ENCODE measurements at places on chromosomes 2 and 18. TPM values are rescaled to one million over a fixed set of nuclear protein-coding genes. Genes with fewer than 3 reads are reported as not detected.
A peak's percentile ranks its signal among the peaks of the same experiment; 100 is the strongest.

DNA sequence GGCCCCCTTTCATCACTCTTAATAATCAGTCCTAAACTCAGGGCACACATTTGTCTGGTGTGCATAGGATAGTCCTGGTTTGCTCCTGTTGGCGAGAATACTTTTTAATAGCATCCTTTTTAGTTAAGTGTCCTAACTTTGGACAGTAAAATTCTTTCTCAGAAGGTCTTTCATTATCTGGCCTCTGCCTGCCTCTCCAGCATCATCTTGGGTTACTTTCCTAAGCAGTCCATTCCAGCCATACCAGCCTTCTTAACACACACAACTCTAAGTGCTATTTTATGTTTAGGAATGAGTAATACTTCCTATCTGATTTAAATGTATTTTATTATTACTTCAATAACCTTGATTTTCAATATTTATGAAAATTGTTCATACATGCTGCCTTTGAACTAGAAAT lies 151.0 kb downstream of the ACOXL start:
- H3K27ac ChIP-seq = no peak overlapping the region
- DNase-seq = no peak
- H3K36me3 ChIP-seq = no peaks in the 10 kb centered on the region
- H3K4me1 ChIP-seq = no peaks in the 10 kb centered on the region
- no peak overlapping the region for H3K4me3 ChIP-seq

- DNase-seq = no peak
- H3K4me3 ChIP-seq = no peak overlapping the region
- H3K27me3 ChIP-seq = peaks cover 6% of the 10 kb centered on the region
Observed at GRCh38 chr2:176514805-176515500, 245.7 kb downstream of the MTX2 start.

DNA sequence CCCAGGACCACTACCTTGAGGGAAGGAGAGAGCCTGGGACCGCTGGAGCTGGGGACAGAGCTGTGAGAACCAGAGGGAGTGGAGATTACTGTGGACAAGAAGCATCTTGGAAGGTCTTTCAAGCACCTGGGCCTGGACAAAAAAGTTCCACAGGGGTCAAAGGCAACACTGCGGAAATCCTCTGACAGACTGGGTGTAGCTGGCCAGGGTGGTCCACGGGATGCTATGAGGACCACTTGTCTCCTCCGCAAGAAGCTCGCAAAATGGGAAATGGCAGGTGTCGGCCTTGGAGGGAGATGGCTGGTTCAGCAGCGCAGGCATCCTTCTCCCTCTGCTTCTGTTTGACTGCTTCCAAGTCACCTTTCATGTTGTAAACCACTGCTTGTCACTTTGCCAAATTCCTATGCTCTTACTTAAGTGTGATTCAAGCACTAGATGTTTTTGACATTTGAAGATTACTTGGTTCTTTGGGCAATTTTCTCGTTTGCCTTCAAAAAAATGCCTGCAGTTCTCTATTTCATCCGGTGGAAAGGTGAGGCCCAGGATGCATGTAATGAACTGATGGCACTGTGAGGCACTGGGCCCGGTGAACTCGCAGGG lies 27.7 kb downstream of the KLHL29 start:
- H3K4me3 ChIP-seq = no peak overlapping the region
- no peaks in the 10 kb centered on the region for H3K27me3 ChIP-seq
- peaks cover 1% of the 10 kb centered on the region for H3K36me3 ChIP-seq
- H3K27ac ChIP-seq = no peak overlapping the region

DNA sequence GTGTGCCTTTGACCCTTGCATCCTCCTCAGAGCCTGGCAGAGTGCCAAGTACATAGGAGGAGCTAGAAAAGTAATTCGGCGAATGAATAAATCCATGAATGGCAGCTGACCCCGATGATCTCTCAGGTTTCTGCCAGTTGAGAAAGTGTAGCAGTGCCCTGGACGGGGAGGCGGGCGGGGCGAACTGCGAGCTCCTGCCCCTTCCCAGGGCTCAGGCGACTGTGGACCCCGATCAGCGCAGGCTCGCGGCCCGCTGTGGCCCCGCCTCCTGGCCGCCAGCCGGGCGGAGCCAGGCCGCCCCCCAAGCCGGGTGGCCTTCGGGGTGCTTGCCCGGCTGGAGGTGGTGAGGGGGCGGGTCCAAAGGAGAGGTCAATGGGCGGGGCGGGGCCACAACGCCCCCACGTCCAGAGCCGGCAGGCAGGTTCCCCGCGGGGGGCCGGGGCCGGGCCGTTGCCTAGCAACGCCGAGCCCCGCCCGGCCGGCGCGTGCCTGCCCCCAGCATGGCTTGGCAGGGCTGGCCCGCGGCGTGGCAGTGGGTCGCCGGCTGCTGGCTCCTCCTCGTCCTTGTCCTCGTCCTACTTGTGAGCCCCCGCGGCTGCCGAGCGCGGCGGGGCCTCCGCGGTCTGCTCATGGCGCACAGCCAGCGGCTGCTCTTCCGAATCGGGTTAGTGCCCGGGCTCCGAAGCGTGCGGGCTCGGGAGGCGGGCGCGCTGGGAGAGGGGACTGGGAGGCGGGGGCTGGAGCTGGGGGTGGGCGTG lies 30.6 kb upstream of the TMBIM1 start:
- peaks cover 74% of the 10 kb centered on the region for H3K4me1 ChIP-seq
- H3K4me3 ChIP-seq = peak overlapping the region; percentile 91

GRCh38 chr2:132747046-132747445 lies 77.0 kb upstream of the LYPD1 start:
- H3K36me3 ChIP-seq = no peaks in the 10 kb centered on the region
- H3K27me3 ChIP-seq = no peaks in the 10 kb centered on the region
- H3K27ac ChIP-seq = no peak overlapping the region
- no peak for DNase-seq
- H3K4me3 ChIP-seq = no peak overlapping the region

G6PC2 gene
- not detected for total RNA-seq

RIT2 gene
- not detected for total RNA-seq

DNA sequence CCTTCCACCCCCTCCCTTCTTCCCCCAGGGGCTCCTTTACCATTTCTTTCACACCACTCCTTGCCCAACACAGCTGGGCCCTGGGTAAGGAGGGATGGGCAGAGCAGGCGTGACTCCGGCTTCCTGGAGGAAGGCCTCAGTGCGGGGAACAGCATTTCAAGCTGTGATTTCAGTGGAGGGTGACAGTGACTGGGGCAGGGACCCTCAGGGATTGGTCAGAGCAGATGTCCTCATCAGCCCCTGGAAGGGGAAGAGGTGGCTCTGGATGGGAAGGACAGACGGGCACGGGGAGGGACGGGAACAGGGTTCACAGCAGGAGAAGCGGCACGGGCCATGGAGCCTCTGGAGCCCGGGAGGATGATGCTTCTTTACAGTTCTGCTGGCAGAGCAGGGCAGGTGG lies 130.8 kb upstream of the TWIST2 start:
- DNase-seq = no peak
- H3K4me1 ChIP-seq = no peaks in the 10 kb centered on the region
- peaks cover 39% of the 10 kb centered on the region for H3K27me3 ChIP-seq

XDH gene
- total RNA-seq = 3.9 TPM

DNA sequence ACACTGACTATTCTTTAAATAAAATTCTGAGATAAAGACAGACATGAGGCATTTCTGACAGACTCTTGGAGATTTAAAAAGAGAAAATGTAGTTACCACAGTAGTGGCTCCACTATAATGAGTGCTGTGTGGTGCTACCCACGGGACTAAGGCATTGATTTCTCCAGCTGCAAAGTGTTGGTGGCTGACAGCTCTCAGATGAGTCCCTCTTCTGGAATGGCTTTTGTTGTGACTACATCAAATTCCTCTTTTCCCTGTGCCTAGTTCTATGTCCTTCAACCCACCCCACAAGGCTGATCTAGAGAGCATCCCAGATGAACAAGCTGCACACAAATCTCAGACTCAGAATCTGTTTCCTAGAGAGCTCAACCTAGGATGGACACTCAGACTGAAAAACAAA lies 884.8 kb upstream of the ZEB2 start:
- no peaks in the 10 kb centered on the region for H3K27me3 ChIP-seq
- no peaks in the 10 kb centered on the region for H3K36me3 ChIP-seq
- H3K4me3 ChIP-seq = no peak overlapping the region
- H3K4me1 ChIP-seq = no peaks in the 10 kb centered on the region
- H3K27ac ChIP-seq = no peak overlapping the region

DNA sequence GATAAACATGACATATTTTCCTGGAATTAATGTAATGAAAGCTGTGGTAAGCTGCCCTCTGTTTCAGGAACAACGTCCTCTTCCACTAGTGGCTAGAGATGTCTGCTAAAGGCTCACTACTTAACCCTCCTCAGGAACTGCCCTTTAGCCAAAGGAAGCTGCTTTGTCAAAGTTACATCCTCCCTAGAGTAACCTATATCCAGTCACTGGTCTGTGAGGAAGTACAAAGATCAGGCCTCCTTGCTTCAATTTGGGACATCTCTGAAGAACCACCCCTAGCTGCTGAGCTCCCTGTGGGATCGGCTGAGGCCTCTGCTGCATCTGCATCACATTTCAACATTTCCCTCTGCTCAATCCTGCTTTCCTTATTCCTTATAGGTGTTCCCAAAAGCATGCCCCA lies 107.8 kb downstream of the PRELID3A start:
- no peak for DNase-seq
- H3K36me3 ChIP-seq = peaks cover 8% of the 10 kb centered on the region
- H3K4me3 ChIP-seq = no peak overlapping the region
- H3K4me1 ChIP-seq = peaks cover 33% of the 10 kb centered on the region
- peak overlapping the region; percentile 77 for H3K27ac ChIP-seq

TBR1 gene
- total RNA-seq = 0.13 TPM

SIX3 gene
- not detected for total RNA-seq

MEP1B gene
- 0.18 TPM for total RNA-seq

- H3K27ac ChIP-seq = peak overlapping the region; percentile 51
- no peaks in the 10 kb centered on the region for H3K27me3 ChIP-seq
- peaks cover 55% of the 10 kb centered on the region for H3K36me3 ChIP-seq
- DNase-seq = no peak
Observed at GRCh38 chr2:63465633-63466032, 122.6 kb downstream of the WDPCP start.

TTC21B gene
- total RNA-seq = 33.8 TPM

DNA sequence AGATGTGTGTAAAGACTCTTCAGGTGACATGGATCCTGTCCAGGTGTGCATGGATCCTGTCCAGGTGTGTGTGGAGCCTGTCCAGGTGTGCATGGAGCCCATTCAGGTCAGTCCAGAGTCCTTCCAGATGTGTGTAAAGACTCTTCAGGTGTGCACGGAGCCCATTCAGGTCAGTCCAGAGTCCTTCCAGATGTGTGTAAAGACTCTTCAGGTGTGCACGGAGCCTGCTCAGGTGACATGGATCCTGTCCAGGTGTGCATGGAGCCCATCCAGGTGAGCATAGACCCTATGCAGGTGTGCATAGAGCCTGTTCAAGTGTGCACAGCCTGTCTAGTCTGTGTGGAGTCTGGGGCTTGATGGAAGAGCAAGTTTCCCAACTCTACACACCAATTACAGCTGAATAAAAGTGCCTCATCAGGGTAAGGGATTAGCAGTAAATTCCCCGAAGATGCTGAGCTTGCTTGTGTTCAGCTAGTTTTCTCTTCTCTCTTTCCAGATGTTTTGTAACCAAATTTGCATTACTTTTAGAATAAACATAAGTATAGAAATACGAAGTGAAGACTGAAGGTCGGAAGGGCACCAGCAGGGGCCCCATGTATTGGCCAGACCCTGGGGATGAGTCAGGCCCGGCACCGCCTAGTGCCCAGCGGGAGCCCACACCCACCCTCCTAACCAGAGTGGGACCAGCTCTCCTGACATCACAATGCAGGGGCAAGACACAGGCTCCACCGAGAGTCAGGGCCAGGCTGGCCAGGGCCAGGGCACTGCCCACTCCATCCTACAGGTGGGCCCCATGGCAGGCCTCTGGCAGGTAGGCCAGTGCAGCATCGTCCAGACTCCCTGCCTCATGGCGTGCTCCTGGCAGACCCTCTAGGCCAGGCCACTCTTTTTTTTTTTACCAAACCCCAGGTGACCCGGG lies 38.6 kb upstream of the GPC1 start:
- DNase-seq = no peak
- H3K36me3 ChIP-seq = no peaks in the 10 kb centered on the region
- H3K4me1 ChIP-seq = peaks cover 9% of the 10 kb centered on the region
- H3K4me3 ChIP-seq = no peak overlapping the region
- H3K27me3 ChIP-seq = no peaks in the 10 kb centered on the region

- H3K4me3 ChIP-seq = no peak overlapping the region
- H3K27me3 ChIP-seq = no peaks in the 10 kb centered on the region
- DNase-seq = no peak
- H3K4me1 ChIP-seq = peaks cover 3% of the 10 kb centered on the region
- no peaks in the 10 kb centered on the region for H3K36me3 ChIP-seq
Observed at GRCh38 chr2:158213773-158214172, 112.1 kb downstream of the UPP2 start.

GRCh38 chr18:25457601-25458000 lies 105.6 kb upstream of the ZNF521 start:
- peaks cover 33% of the 10 kb centered on the region for H3K4me1 ChIP-seq
- no peak overlapping the region for H3K4me3 ChIP-seq
- no peak overlapping the region for H3K27ac ChIP-seq
- H3K27me3 ChIP-seq = no peaks in the 10 kb centered on the region

GRCh38 chr2:73130790-73131189 lies 18.0 kb upstream of the RAB11FIP5 start:
- DNase-seq = no peak
- no peaks in the 10 kb centered on the region for H3K36me3 ChIP-seq

MROH2A gene
- total RNA-seq = not detected

DAPL1 gene
- total RNA-seq = not detected

CYTIP gene
- total RNA-seq = not detected

DNA sequence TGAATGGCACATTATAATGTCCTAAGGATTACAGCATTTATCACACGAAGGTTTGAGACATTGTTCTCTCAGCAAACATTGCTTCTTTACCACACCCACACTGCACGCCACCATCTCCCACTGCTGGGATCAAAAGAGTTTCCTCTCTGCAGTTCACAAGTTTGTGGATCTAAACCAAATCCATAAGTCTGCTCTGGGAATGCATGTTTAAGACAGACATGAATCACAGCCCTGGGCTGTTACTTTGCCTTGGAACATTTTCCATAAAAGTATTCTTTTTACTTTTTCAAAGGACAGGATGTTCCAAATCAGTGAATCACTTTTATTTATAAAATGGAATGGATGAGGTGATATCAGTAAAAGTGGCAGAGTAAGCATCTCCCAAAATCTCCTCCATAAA lies 36.1 kb downstream of the STPG4 start:
- no peaks in the 10 kb centered on the region for H3K36me3 ChIP-seq
- H3K27me3 ChIP-seq = no peaks in the 10 kb centered on the region
- H3K4me1 ChIP-seq = peaks cover 19% of the 10 kb centered on the region
- no peak overlapping the region for H3K4me3 ChIP-seq
- no peak for DNase-seq

- no peak overlapping the region for H3K4me3 ChIP-seq
- DNase-seq = no peak
- no peaks in the 10 kb centered on the region for H3K4me1 ChIP-seq
- H3K27me3 ChIP-seq = no peaks in the 10 kb centered on the region
Observed at GRCh38 chr18:24153397-24153796, 14.5 kb downstream of the CABYR start.

CKAP2L gene
- total RNA-seq = 8.6 TPM

DNA sequence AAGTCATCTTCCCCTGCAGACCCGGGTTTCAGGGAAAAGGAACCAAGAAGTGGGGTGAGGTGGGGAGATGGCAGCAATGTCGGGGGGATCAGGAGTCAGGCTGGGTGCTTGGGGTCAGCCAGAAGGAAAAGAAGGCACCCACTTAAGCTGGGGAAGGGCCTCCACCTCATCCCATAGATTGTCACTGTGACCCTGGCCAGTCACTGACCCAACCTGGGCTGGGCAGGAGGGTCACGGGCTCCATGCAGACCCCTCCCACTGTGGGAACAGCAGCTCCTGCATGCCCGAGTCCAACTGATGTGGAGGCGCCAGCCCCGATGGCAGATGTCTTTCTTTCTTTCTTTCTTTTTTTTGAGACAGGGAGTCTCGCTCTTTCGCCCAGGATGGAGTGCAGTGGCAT lies 53.6 kb upstream of the HAAO start:
- H3K4me3 ChIP-seq = no peak overlapping the region
- H3K27me3 ChIP-seq = no peaks in the 10 kb centered on the region
- peak overlapping the region; percentile 65 for H3K27ac ChIP-seq
- no peak for DNase-seq

Data from mesothelial cell of epicardium (in vitro differentiated cells).